Midbrain (tissue), 1 donor: ENCODE measurements at places on chromosomes 3 and 15.

- DNase-seq: no peak
Measured at GRCh38 chr3:52318186-52318816, 2.2 kb downstream of the DNAH1 start.

DNA sequence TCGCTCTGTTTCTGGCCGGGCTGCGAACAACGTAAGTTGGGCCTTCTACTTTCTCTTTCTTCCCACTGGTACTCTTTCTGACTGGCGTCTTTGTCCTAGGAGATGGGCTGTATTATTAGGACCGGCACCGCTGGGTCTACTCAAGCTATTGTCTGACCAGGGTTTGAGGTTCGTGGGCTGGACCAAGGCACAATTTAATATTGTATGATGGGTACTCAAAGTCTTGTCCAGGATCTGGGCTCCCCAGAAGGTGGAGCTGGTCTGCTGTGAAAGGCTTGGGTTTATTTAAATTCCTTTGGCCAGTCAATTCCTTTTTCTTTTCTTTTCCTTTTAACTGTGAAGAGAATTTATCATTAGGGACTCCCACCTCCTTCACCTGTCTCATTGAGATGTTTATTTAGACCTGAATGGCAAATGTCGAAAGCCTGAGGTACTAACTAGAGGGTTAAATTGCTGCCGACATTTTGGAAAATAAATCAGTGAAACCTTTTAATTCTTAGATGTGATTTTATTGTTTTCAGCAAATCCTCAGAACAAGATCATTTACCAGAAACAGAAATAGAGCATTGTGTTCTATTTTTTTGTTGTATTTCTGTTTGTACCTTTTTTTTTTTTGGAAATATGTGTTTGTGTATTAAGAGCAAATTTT is 410 bp downstream of the LRRC49 start:
- no peak for DNase-seq

DNA sequence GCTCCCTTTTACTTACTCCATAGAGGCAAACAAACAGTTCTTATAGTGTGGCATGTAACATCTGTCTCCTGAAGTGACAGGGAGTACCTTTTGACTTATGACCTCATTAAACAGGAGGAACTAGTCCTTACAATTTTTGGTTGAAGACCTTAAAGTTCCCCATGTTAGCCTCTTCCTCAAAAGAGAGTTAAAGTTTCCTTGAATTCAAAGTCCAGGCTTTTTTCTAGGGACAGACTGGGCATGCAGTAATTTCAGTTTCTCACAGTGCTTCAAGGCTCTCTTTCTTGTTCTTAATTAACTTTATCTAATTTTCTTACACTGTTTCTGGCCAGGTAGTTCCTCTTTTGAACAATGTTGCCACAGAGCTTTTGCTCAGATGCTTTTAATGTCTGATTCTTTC is 12.1 kb downstream of the GOLM2 start:
- DNase-seq: no peak

DNA sequence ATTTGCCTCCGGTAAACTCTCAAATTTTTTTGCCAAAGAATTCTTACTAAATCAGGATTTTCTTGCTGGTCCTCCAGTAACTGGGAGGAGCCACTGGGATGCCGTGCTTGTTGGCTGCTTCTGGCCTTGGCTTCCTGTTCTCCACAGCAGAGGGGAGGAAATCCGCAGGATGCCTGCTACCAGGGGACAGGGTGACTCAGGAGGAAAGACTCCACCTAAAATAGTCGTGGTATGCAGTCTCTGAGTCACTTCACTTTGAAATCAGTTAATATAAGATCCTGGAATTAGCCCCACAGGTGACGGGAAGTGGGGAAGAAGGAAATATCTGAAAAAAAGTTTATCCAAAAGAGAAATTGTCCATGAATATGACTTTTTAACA is 6.5 kb upstream of the TM4SF18 start:
- DNase-seq: no peak

- DNase-seq: peak; percentile 32
Measured at GRCh38 chr3:56862352-56863062, 60.8 kb upstream of the ARHGEF3 start.
